ENCODE measurements at places on chromosomes 3 and 15.

DNA sequence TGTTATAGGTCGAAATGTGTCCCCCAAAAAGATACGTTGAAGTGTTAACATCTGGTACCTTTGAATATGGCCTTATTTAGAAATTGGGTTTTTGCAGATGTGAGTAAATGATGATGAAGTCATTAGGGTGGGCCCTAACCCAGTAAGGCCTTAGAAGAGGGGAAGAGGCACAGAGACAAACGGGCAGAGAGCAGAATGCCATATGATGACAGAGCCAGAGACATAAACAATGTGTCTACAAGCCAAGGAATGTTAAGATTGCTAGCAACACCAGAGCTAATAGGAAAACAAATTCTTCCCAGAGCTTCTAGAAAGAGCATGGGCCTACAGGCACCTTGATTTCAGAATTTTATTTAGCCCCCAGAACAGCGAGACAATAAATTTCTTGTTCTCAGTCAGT, 693.1 kb upstream of the NECTIN3 start:
- DNase-seq: no peak

GRCh38 chr3:134353831-134354611, 20.2 kb downstream of the AMOTL2 start:
- no peak for DNase-seq

GRCh38 chr15:50676799-50677483, 9.7 kb downstream of the TRPM7 start:
- no peak for DNase-seq

- no peak for DNase-seq
These were observed 21.5 kb upstream of the GLCE start for GRCh38 chr15:69138963-69139362.

DNA sequence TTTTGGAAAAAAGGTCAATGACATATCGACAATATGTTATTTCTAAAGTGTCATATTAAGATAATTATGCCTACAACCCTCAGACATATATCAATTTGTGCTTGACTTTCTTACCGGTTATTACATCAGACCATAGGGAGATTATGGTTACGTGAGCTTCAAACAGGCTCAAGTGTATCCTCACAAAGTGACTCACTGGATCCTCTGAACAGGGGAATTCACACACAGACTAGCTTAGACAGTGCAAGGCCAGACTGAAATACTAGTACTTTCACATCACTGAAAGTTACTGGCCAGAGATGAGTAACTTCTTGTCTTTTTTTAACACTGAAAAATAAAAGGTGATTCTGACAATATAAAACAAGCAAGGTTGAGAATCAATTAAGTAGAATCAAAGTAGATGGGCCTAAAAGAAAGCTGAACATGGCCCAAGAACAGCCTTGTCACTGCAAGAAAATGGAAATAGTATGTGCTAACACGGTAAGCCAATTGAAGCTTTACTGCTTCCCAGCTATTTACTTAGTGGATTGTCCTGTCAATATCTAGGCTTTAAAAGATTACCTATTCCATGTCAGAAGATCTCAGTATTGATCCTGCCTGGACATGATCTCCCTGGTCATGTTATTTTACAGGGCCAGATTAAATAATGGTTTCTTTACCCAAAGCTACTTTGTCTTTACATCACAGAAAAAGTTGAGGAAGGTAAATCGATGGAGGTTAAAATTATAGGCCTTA, 848.6 kb downstream of the ROBO1 start:
- no peak for DNase-seq

DNA sequence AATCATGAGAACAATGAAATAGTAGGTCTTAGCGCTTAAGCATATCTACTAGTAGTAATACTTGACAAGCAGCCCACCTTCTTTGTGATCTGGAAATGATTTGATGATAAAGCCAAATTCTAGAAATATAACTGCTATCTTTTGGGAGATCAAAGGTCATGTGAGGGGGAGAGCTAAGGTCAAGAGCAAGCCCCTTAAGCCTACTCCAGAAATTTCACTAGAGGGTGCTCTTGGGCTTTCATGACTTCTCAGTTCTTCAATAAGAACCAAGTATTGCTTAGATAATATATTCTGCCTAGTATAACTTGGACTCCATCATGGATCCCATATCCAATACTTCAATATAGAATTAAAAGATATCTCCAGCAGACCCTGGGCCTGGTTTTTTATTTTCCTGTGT, 319.6 kb downstream of the ZBTB20 start:
- DNase-seq: peak; percentile 62

DNA sequence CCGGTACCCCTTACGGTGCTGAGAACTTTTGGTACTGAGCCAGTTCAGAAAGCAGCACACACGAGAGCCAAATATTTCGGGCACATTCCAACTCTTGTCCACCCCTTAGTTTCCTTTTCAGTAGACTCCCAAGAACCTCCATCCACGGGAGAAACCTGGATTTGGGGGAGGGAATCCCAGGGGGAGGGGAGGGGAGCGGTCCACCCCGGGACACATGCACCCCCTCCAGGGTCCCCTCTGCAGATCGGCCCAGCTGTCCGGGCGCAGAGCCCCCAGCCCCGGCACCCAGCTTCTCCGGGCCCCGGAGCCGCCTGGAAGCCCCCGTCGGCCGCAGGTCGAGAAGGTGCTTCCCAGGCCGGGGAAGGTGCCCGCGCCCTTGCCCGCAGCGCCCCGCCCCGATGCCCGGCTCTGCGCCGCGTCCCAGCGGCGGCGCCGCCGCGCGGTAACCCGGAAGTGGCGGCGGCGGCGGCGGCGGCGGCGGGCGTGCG, 455 bp upstream of the ABHD17C start:
- DNase-seq: no peak

- DNase-seq: no peak
These were observed 12.7 kb upstream of the TMCO5A start for GRCh38 chr15:37921527-37922385.

DNA sequence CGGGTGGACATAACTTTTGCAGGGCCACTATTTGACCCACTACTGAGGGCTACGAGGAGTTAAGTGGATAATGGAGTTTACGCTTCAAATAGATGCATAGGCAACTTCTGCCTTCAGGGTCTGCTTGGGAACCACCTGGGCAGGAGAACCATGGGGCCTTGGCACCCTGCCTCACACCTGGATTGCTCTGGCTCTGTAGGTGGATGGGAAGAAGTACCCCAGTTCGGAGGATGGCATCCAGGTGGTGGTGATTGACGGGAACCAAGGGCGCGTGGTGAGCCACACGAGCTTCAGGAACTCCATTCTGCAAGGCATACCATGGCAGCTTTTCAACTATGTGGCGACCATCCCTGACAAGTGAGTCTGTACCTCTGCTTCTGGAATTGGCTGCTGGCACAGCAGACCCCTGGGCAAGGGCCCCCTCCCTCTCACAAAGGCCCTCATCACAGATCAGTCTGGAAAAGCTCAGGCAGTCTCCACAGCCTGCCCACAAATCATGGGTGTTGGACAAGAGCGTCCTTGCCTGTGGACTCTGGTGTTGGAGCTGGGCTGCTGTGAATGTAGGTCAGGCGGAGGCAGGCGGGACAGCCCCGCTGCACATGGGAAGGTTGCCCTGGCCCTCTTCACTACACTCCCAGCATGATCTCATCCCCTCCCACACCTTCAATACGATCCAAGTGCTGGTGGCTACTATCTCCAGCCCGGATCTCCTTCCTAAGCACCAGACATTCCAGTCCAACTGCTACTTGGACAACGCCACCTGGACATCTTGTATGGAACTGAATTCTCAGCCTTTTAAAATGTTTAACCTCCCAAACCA, 46.7 kb downstream of the MESD start:
- no peak for DNase-seq

DNA sequence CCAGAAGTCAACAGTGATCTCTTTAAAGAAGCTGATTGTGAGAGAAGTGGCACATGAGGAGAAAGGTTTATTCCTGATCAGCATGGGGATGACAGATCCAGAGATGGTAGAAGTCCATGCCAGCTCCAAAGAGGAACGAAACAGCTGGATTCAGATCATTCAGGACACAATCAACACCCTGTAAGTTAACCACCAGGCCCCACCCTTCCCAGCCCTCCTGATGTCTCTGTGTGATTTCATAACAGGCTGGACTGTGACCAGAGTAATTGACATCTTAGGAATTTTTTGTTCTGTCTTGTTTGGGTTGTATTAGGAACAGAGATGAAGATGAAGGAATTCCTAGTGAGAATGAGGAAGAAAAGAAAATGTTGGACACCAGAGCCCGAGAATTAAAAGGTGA, 67.7 kb downstream of the KLHL25 start:
- DNase-seq: no peak

- DNase-seq: no peak
These were observed 357.4 kb downstream of the RORA start for GRCh38 chr15:60871731-60872130.

DNA sequence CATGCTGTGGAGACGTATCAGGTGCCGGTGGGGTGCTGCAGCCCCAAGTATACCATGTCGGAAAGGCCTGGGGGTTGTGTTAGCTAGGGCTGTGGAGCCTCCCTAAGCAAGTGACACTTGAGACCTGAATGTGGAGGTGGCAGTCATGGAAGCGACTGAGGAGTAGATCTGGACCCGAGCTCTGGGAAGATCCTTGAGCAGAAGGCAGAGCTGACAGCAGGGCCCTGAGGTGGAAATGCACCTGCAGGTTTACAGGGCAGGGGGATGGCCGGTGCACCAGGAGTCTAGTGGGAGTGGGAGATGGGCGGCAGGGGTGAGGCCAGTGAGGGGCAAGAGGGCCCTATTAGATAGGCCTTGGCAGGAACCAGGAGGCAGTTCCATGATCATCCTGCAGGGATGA, 91.8 kb upstream of the PLXNA1 start:
- no peak for DNase-seq

DNA sequence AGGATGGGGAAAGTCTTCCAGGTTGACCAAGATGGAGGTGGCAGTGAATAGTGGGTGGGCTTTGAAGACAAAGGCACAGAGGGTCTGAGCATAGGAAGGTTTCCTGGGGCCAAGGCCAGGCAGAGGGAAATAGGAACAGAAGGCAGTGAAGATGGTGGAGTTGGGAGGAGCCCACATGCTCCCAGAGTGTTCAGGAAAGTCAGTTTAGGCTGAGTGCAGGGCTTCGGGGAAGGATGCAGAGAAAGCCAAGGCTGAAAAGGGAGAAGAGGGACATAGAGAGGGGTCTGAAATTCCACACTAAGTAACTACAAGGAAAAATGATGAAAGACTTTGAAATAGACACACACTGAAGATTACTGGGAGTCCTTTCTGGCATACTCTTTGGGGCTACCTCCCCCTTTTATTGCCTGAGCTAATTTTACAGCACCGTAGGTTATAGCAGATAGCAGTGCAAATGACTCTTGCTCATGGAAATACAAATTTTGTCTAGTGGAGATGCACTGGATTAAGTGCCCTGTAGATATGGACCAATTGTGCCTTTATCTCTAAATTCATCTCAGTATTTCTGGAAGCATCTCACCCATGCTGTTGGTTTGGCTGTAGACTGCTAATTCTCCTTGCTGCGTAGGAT, 3.8 kb downstream of the CX3CR1 start:
- DNase-seq: no peak

DNA sequence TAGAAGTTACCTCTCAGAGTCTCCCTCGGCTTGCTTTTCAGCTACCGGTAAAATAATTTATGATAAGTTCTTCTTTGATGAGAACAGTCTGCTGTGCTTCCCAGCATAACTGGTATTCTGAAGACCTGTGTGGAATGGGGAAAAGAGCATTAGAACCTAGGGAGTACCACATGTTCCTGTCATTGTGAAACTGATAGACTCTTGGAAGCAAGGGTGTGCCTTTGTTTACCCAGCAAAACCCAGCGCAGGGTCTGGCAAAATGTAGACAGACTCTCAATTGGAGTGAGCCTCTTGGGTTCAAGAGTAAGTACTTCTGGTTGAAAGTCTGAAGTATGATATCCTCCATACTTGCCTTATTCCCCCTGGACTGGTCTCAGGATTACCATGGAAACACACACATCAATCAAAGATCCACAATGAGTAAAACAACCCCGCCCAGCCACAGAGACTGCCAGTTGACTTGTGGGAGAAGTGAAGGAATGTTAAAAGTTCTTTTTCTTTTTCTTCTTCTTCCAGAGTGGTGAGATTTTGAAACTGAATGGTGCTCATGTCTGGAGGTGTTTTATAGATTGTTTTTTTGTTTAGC, 652.4 kb upstream of the NAALADL2 start:
- no peak for DNase-seq

- no peak for DNase-seq
These were observed 57.5 kb upstream of the MEF2A start for GRCh38 chr15:99508311-99508645.

DNA sequence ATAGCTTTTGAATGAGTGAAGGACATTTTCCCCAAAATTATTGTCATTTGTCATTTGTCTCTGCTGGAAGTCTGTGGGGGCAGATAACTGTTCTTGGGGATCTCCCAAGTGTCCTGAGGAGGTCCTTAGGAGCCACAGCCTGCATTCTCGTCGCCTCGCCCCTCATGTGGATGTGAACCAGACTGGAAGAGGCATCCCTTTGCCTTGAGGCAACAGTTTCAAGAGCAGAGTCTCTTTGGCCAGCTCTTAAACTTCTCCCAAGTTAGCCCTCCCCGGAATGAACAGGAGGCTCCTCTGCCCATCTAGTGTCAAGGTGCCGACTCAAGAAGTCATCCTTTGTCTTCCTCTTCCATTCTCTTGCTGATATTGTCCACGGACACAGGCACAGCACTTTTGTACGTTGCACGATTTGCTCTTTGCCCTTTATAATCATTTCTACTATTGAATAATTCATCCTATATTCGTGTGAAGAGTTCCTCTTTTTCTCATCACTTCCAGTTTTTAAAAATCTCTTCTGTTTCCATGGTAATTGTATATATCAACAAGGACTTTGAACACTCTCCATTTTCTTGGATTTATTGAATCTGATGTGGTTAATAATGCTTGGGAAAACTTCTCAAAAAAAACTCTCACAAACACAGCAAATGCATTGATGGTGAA, 40.8 kb upstream of the CD47 start:
- DNase-seq: no peak
